ENCODE measurements at places on chromosomes 3 and 15.

GRCh38 chr3:15313461-15313860, 18.9 kb downstream of the SH3BP5 start:
- H3K36me3 ChIP-seq, result no peaks in the 10 kb centered on the region
- no peak overlapping the region for H3K27ac ChIP-seq
- H3K4me1 ChIP-seq, result peaks cover 6% of the 10 kb centered on the region
- no peaks in the 10 kb centered on the region for H3K27me3 ChIP-seq
- no peak overlapping the region for H3K4me3 ChIP-seq

- H3K36me3 ChIP-seq, result no peaks in the 10 kb centered on the region
- H3K4me1 ChIP-seq, result no peaks in the 10 kb centered on the region
- H3K27me3 ChIP-seq, result no peaks in the 10 kb centered on the region
Observed at GRCh38 chr15:31887246-31887645, 143.1 kb upstream of the CHRNA7 start.

GRCh38 chr15:51266656-51267050, 71.7 kb downstream of the CYP19A1 start:
- no peaks in the 10 kb centered on the region for H3K36me3 ChIP-seq
- H3K27ac ChIP-seq, result no peak overlapping the region
- H3K27me3 ChIP-seq, result peaks cover 18% of the 10 kb centered on the region
- H3K4me1 ChIP-seq, result peaks cover 12% of the 10 kb centered on the region
- H3K4me3 ChIP-seq, result no peak overlapping the region
- no peak for DNase-seq

DNA sequence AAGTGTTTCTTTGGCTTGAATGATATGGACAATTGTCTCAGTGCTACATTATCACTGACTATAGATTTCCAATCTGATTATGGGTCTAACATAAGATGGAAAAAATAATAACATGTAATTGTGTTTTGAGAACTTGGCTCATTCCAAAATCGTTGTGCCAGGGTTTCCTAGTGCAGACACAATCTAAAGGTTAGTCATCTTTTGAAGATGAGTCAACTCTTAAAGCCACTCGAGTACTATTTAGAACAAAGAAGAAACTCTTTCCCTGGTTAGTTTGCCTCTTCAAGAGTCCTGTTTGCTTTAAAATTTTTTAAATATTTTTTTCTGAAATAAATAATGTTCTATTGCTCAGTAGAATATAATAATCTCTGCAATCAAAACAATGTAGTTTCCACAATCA, 301.0 kb downstream of the CADM2 start:
- no peak for DNase-seq
- no peaks in the 10 kb centered on the region for H3K36me3 ChIP-seq
- H3K4me3 ChIP-seq, result no peak overlapping the region
- no peaks in the 10 kb centered on the region for H3K27me3 ChIP-seq
- no peak overlapping the region for H3K27ac ChIP-seq
- peaks cover 10% of the 10 kb centered on the region for H3K4me1 ChIP-seq

DNA sequence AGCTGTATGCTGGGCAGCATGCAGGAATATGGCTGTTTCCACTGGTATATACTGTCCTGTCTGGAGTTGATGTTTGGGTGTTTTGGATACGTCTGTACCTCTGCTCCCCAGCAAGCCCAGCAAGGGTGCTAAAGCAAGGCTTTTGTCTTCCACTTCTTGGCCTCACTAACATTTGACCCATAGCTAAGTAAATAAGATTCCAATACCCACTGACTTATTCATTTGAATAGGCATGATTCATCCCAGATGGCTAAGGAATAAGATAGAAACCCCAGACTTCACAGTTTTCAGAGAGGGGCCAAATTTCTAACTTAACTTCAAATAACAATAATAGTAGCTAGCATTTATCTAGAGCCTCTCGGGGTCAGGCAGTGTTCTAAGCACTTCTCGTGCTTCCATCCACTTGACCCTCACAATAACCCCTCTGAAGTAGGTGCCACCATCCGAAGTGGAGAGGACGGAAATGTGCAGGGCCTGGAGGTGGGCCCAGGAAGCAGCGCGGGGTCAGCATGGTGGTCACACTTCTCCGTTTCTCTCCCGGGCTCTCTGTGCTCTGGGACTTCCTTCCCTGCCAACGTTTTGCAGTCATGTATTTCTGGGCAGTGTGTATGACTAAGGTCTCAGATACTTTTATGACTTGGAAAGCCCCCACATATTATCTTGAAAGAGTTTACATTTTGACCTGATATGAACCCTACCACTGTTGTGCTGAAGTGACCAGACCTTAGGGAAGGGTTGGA, 39.3 kb downstream of the LRRK1 start:
- no peak for DNase-seq
- H3K36me3 ChIP-seq, result no peaks in the 10 kb centered on the region
- no peaks in the 10 kb centered on the region for H3K4me1 ChIP-seq
- H3K27me3 ChIP-seq, result no peaks in the 10 kb centered on the region
- H3K4me3 ChIP-seq, result no peak overlapping the region

GRCh38 chr15:85479071-85479647, 98.8 kb downstream of the AKAP13 start:
- H3K4me1 ChIP-seq, result peaks cover 22% of the 10 kb centered on the region
- no peaks in the 10 kb centered on the region for H3K36me3 ChIP-seq
- H3K27me3 ChIP-seq, result no peaks in the 10 kb centered on the region
- H3K4me3 ChIP-seq, result no peak overlapping the region
- DNase-seq, result no peak

DNA sequence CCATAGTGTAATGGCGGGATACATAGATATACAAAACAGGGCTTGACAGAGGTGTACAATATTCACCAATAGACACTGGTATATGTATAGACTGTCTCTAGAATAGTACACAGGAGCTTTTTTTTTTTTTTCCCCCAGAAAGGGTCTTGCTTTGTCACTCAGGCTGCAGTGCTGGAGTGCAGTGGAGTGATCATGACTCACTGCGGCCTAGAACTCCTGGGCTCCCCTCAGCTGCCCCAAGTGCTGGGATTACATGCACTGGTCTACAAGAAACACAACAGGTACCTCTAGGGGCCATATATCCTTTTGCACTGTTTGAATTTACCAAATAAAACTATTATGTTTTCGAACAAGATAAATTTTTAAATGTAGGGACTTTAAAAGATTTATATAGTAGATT, 12.3 kb downstream of the RHOA start:
- H3K36me3 ChIP-seq, result peaks cover 69% of the 10 kb centered on the region
- no peak overlapping the region for H3K27ac ChIP-seq
- no peak overlapping the region for H3K4me3 ChIP-seq
- no peaks in the 10 kb centered on the region for H3K4me1 ChIP-seq
